ENCODE measurements at places on chromosomes 3 and 15. TPM values are rescaled to one million over a fixed set of nuclear protein-coding genes. Genes with fewer than 3 reads are reported as not detected.
A peak's percentile ranks its signal among the peaks of the same experiment; 100 is the strongest.

CLRN1 gene
- total RNA-seq, result not detected

HIGD1A gene
- 256 TPM for total RNA-seq

- DNase-seq, result no peak
Measured at GRCh38 chr15:66429117-66429516, 42.4 kb downstream of the MAP2K1 start.

MESP1 gene
- total RNA-seq, result 1.5 TPM

- no peak for DNase-seq
Measured at GRCh38 chr15:31062310-31062847, 39.1 kb downstream of the TRPM1 start.

DNA sequence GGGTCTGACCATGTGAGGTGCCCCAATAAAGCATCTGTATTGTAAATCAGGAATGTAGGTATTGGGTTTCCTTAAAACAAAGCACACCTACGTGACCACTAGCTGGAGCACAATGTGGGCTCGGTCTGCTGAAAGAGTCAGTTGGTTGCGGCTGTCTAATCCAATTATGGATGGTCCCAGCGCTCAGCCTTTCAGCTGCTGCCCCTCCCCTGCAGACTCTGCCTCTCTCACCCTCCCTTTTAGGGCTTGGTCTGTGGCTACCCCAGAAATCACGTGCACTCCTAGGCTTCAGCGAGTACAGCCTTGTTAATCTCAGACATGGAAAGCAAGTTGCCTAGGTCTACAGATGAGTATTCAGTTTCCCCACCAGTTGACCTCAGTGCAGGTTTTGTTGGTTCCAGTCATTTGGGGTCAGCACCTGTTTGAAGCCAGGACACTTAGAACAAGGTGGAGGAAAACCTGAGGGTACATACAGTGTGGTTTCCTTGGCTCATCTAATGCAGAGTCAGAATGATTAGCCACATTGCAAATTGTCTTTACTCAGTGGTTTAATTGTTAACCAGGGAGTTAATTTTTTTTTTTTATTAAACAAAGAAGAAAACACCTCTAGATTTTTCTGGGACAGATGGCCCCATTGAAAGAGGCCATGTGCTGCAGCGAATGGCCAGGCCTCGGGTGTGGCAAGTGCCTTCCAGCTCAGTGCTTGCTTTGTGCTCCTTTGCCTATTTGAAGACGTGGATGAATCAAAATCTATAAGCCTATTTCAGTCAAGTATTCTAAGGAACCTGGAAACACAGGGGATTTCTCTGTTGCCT is 137.7 kb downstream of the IGF1R start:
- DNase-seq, result no peak

ACTC1 gene
- total RNA-seq, result not detected

IQCB1 gene
- total RNA-seq, result 31.0 TPM

GRCh38 chr15:42137461-42138261 is 18.8 kb downstream of the PLA2G4F start:
- DNase-seq, result peak; percentile 47

CCK gene
- 0.42 TPM for total RNA-seq

PAQR9 gene
- total RNA-seq, result not detected

- DNase-seq, result no peak
Measured at GRCh38 chr15:27201425-27201824, 230.4 kb downstream of the GABRG3 start.

CACNA2D2 gene
- total RNA-seq, result 0.03 TPM

All from Daoy (cell line).